Panc1 (cell line): ENCODE measurements at places on chromosomes 7 and 10. TPM values are rescaled to one million over a fixed set of nuclear protein-coding genes. Genes with fewer than 3 reads are reported as not detected.

GRCh38 chr7:51121931-51122425, 194.6 kb downstream of the COBL start:
- H3K4me3 ChIP-seq, result no peak overlapping the region
- peaks cover 2% of the 10 kb centered on the region; the same call in 1 of the 2 replicates for H3K27me3 ChIP-seq
- H3K36me3 ChIP-seq, result no peaks in the 10 kb centered on the region
- DNase-seq, result peak; percentile 28
- H3K4me1 ChIP-seq, result no peaks in the 10 kb centered on the region

- no peak overlapping the region for H3K4me3 ChIP-seq
- H3K4me1 ChIP-seq, result no peaks in the 10 kb centered on the region
- no peaks in the 10 kb centered on the region for H3K36me3 ChIP-seq
- no peaks in the 10 kb centered on the region for H3K27me3 ChIP-seq
- no peak overlapping the region for H3K27ac ChIP-seq
These were observed 361.8 kb downstream of the IPMK start for GRCh38 chr10:57905861-57906260.

UNCX gene
- total RNA-seq, result not detected

DNA sequence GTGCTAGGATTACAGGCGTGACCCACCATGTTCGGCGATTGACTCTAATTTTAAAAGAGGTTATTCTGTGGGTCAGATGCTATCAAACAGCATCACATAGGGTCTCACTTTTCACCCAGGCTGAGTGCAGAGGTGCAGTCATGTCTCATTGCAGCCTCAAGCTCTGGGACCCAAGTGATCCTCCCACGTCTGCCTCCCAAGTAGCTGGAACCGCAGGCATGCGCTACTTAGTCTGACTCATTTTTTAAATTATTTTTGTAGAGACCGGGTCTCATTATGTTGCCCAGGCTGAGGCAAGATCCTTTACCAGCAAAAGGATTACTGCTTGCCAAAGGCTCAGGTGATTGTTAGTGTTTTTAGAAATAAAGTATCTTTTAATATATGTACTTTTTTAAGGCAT, 42.9 kb upstream of the STOX1 start:
- H3K4me1 ChIP-seq, result no peaks in the 10 kb centered on the region
- no peak overlapping the region for H3K4me3 ChIP-seq
- H3K27ac ChIP-seq, result no peak overlapping the region

DNA sequence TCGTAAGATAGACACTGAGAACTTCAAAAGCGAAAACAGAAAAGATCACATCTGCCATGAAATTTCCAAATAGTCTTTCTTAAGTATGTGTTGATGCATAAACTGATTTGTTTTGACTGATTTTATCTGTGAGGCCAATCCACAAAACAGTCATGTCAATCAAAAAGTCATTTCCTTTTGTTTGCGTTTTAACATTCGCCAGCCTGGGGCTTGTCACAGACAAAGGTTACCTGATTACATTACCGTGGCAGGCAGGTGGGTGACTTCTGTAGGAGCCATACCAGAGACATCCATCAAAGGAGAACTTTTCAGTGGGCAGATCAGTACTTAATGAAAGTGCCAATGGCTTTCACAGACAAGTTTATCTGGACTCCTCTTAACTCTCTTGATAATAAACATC, 45.5 kb upstream of the BET1 start:
- no peak overlapping the region for H3K4me3 ChIP-seq
- H3K36me3 ChIP-seq, result no peaks in the 10 kb centered on the region
- DNase-seq, result no peak
- H3K27ac ChIP-seq, result no peak overlapping the region
- H3K27me3 ChIP-seq, result no peaks in the 10 kb centered on the region

SPDYE2B gene
- total RNA-seq, result not detected

MRC1 gene
- total RNA-seq, result 0.21 TPM

DNA sequence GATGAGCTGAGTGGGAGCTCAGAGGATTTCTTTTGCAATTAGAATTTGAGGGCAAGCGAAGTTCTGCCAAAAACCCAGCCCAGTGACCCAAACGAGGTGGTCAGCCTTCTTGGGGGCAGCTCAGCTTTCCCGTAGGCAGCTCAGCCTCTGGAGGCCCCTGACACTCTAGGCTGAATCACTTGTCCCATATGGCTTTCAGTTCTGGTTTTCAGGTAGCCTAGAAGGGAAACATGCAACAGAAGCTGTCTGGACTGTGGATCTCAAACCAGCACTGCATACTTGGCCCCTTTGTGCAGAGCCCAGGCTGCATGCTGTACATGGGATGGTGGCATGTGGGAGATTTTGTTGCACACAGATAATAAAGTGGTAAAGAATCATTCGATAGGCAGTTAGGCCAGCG, 322.8 kb downstream of the ANKRD30A start:
- no peaks in the 10 kb centered on the region for H3K36me3 ChIP-seq
- H3K27ac ChIP-seq, result no peak overlapping the region
- DNase-seq, result no peak
- H3K4me3 ChIP-seq, result no peak overlapping the region
